GM12878 (cell line): ENCODE measurements at places on chromosomes 7 and 10.
A peak's percentile ranks its signal among the peaks of the same experiment; 100 is the strongest.

DNA sequence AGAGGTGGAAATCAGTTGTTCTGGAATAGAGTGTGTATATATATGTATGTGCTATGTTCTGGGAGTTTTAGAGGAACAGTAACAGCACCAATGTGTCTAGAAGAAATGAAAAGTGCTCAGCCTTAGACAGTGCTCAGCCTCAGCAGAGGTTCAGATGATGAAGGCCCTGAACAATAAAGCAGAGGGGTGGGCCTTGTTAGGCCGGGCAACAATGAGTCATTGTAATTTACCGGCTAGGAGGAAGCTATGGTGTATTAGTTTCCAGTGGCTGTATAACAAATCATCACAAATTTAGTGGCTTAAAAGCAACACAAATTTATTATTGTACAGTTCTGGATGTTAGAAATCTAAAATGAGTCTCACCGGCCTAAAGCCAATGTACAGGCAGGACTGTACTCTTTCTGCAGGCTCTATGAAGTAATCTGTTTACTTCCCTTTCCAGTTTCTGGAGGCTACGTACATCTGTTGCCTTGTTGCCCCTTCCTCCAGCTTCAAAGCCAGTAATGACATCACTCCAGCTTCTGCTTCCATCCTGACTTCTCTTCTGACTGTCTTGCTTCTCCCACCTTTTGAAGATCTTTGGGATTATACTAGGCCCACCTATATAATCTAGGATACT, 84.6 kb downstream of the CH25H start:
- H3K4me1 ChIP-seq, result no peaks in the 10 kb centered on the region
- no peaks in the 10 kb centered on the region for H3K27me3 ChIP-seq
- DNase-seq, result no peak

DNA sequence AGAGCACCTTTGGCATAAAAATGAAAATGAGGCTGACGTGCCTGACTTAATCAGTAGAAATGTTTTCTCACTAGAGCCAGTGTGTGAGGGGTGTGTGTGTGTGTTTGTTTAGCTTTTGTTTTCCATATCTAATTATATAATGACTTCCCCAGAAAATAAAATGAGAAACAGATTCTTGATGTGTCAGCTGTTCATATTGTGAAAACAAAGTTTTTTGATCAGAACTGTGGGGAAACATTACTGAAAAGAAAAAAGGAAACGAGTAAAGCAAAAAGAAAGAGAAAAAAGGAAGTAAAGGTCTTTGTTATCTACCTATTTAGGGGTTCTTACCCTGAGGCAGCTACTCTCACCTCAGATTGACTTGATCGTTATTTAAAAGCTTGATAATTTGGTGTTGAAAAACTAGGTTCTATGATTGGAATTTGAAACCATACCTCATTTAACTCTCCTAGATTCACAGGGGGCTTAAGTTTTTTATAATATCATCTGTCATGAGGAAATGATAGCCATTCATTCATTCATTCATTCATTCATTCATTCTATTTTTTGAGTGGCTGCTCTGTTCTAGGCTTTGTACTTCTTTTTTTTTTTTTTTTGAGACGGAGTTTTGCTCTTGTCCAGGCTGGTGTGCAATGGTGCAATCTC, 58.0 kb downstream of the CREM start:
- DNase-seq, result no peak
- no peak overlapping the region; the same call in 1 of the 2 replicates for H3K4me3 ChIP-seq
- H3K4me1 ChIP-seq, result peaks cover 22% of the 10 kb centered on the region
- no peaks in the 10 kb centered on the region for H3K36me3 ChIP-seq

DNA sequence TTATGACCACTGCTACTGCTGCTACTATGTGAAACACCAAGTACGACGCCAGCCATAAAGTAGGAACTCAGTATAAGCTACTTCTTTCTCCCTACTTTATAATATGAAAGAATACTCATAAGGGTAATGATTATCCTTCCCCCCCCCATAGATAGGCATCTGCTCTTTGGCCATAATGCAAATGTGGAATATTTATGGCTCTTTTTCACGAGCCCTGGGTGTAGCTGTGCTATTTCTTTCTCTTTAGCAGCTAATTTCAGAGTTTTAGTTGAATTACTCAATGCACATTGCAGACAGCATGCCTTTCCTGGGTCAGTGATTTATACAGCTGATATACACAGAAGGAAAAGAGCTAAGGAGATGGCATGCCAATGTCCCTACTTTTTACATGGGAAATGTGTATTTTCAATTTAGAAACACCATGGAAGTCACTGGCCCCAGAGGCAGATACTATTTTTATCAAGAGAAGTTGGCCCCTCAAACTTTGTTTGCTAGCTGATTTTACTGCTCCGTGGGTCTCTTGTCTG, 234.1 kb upstream of the KIAA1217 start:
- no peak overlapping the region for H3K27ac ChIP-seq
- H3K27me3 ChIP-seq, result no peaks in the 10 kb centered on the region
- H3K4me3 ChIP-seq, result no peak overlapping the region
- H3K4me1 ChIP-seq, result no peaks in the 10 kb centered on the region
- H3K36me3 ChIP-seq, result no peaks in the 10 kb centered on the region

GRCh38 chr10:78193189-78193588, 159.5 kb downstream of the RPS24 start:
- H3K4me3 ChIP-seq, result no peak overlapping the region
- no peak for DNase-seq
- H3K4me1 ChIP-seq, result no peaks in the 10 kb centered on the region
- no peak overlapping the region for H3K27ac ChIP-seq

- no peaks in the 10 kb centered on the region for H3K4me1 ChIP-seq
- H3K36me3 ChIP-seq, result no peaks in the 10 kb centered on the region
- no peak for DNase-seq
Measured at GRCh38 chr10:129038522-129038921, 428.5 kb upstream of the MGMT start.

- DNase-seq, result no peak
- H3K27ac ChIP-seq, result no peak overlapping the region
- H3K4me3 ChIP-seq, result no peak overlapping the region
- no peaks in the 10 kb centered on the region for H3K36me3 ChIP-seq
- 0 out of 2 replicates have a peak, but pooled peaks cover 3% of the 10 kb centered on the region for H3K4me1 ChIP-seq
Measured at GRCh38 chr10:3844491-3845025, 59.5 kb upstream of the KLF6 start.

DNA sequence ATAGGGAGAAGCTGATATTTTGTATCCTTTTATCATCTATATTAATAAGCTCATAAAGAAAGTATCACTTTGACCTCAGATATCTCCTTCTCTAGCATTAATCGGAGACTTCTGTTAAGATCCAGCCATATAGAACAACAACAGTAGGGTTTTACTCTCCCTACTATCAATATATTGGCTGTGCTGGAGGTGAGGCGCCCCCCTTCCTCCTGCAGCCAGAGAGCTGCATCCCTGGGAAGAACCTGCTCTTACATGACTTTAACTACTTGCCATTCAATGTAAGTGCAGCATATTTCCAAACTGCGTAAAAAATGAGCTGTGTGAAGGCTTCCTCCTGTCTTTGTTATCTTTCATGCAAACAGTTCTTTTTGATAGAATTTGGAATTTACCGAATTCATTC, 247.8 kb downstream of the SDK1 start:
- no peaks in the 10 kb centered on the region for H3K27me3 ChIP-seq
- H3K27ac ChIP-seq, result no peak overlapping the region
- no peaks in the 10 kb centered on the region for H3K36me3 ChIP-seq
- no peak overlapping the region for H3K4me3 ChIP-seq

DNA sequence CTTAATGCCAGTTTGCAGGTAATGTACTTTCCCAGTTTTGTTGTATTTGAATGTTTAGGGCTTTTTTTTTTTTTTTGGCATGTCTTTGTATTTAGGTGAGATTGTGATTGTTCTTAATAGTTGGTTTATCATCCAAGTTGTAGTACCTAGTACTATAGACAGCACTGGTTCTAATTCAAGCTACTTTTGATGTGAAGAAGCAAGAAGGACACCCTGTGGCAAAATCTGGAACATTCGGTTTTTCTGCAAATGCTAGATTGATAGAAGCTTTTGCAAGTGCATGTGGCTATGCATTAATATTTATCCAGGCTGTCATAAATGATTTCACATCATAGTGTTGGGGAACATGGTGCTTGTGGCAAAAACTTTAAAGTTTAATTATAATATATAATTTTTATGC, 248.9 kb downstream of the FOXP2 start:
- H3K27me3 ChIP-seq, result no peaks in the 10 kb centered on the region
- H3K27ac ChIP-seq, result no peak overlapping the region
- no peaks in the 10 kb centered on the region for H3K4me1 ChIP-seq
- H3K4me3 ChIP-seq, result no peak overlapping the region
- DNase-seq, result peak; percentile 15

DNA sequence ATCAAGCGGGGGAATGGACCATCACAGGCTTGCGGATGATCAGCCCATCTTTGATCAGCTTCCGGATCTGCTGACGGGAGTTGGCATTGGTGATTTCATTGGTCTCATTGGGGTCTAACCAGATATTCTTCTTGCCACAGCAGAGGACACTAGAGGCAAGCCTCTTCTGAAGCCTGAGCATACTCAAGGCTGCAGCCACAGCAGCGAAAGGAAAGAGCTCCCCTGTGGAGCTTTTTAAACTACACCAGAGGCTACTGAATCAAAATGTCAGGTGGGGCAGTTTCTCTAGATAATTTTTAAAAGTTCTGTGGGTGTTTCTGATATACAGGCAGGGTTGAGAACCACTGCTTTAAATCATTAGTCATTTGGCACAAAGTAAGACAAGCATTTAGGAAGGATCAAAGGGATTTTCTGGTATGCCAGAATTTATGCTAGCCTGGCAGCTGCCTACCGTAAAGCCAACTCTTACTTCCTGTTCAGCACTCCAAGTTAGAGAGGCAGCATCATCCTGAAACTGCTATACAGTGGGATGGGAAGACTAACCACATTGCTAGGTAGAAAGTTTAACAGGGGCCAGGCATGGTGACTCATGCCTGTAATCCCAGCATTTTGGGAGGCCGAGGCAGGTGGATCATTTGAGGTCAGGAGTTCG, 7.0 kb downstream of the NAPEPLD start:
- H3K27me3 ChIP-seq, result no peaks in the 10 kb centered on the region
- no peak overlapping the region for H3K27ac ChIP-seq
- H3K4me3 ChIP-seq, result no peak overlapping the region
- H3K4me1 ChIP-seq, result peaks cover 7% of the 10 kb centered on the region; the same call in 1 of the 2 replicates
- H3K36me3 ChIP-seq, result no peaks in the 10 kb centered on the region

DNA sequence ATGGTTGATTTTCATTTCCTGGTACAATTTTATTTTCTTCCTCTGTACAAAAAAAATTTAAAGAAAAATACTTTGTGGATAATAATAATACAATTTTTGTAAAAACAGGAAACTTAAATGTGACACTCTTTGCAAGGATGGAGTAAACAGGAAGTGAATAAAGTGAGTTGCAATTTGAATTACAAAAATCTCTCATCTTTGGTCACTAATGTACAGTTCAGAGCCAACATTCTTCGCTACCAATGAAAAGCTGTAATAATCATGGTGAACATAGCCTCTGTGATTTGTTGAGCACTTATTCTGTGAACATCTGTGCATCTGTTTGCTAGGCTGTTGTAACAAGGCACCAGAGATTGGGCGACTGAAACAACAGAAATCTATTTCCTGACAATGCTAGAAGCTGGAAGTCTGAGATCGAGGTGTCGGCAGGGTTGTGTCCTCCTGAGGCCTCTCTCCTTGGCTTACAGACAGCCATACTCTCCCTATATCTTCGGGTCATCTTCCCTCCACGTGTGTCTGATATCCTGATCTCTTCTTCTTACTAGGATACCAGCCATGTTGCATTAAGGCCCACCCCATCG, 295.3 kb upstream of the KLF6 start:
- no peaks in the 10 kb centered on the region for H3K36me3 ChIP-seq
- no peak overlapping the region for H3K4me3 ChIP-seq
- H3K27ac ChIP-seq, result no peak overlapping the region

DNA sequence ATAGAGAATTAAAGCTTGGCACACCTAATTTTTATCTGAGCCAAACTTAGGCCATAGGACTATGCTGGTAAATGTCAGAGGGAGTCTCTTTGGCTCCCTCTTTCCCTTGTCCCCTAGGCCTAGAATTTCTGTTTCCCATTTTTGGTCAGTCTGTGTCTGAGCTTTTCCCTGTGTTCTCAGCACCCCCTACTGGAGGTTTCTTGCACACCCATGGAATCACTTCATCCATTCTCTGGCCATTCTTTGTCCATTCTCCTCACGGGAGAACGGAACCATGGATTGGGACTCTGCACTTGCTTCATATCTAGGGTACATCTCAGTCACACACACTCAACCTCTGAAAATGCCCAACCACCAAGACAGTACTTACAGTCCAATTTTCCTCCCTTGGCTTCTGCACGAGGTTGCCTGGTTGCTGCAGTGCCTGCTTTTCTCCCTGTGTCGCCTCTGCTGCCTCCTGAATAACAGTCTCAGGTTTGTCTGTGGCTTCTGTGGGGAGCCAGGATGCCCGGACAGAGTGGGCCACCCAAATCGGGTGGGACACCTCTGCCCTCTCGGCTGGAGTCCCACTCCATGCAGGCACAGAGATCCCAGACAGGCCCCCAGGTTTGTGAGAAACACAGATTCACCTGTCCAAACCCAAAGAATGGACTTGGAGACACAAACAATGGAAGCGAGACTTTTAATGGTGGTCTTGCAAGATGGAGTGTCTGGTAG, 35.1 kb upstream of the DNAH11 start:
- H3K4me1 ChIP-seq, result no peaks in the 10 kb centered on the region
- H3K4me3 ChIP-seq, result no peak overlapping the region
- no peak for DNase-seq
- peaks cover 3% of the 10 kb centered on the region; the same call in 1 of the 2 replicates for H3K36me3 ChIP-seq
- H3K27ac ChIP-seq, result no peak overlapping the region

GRCh38 chr10:75971402-75972211, 540.2 kb downstream of the LRMDA start:
- no peaks in the 10 kb centered on the region for H3K36me3 ChIP-seq
- DNase-seq, result no peak
- H3K4me3 ChIP-seq, result no peak overlapping the region
- no peaks in the 10 kb centered on the region for H3K27me3 ChIP-seq

- no peaks in the 10 kb centered on the region for H3K4me1 ChIP-seq
- no peak overlapping the region for H3K27ac ChIP-seq
- no peak overlapping the region for H3K4me3 ChIP-seq
- H3K36me3 ChIP-seq, result no peaks in the 10 kb centered on the region
- no peak for DNase-seq
- no peaks in the 10 kb centered on the region for H3K27me3 ChIP-seq
Measured at GRCh38 chr10:84590327-84591193, 262.2 kb downstream of the CCSER2 start.

GRCh38 chr7:140673774-140674155, 1.0 kb downstream of the ADCK2 start:
- peak overlapping the region; percentile 65 for H3K27ac ChIP-seq
- peak overlapping the region; percentile 82 for H3K4me3 ChIP-seq
- no peaks in the 10 kb centered on the region for H3K27me3 ChIP-seq
- 0 out of 2 replicates have a peak, but pooled peaks cover 2% of the 10 kb centered on the region for H3K36me3 ChIP-seq

GRCh38 chr7:80830010-80830409, 88.8 kb downstream of the SEMA3C start:
- no peaks in the 10 kb centered on the region for H3K36me3 ChIP-seq
- no peak overlapping the region for H3K27ac ChIP-seq
- no peak overlapping the region for H3K4me3 ChIP-seq
